Stimulated activated CD8-positive, alpha-beta memory T cell treated with anti-CD3 and anti-CD28 coated beads, Interleukin-4, amount 100 ng/mL, for 48 hours (primary cell): ENCODE measurements at places on chromosomes 2 and 18.

DNA sequence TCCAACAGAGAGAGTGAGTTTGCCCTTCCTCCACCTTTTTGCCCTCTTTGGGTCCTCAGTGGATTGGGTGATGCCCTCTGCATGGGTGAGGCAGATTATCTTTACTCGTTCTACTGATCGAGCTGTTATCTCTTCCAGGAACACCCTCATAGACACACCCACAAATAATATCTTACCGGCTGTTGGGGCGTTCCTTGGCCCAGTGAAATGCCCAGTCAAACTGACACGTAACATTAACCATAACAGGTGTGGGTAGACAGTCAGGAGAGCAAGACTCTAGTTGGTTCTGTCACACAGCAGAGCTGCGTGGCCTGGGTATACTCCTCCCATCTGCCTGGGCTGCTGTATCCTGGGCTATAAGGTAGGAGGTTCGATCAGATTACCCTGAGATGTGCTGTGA lies 144.1 kb downstream of the AGAP1 start:
- no peak for DNase-seq

DNA sequence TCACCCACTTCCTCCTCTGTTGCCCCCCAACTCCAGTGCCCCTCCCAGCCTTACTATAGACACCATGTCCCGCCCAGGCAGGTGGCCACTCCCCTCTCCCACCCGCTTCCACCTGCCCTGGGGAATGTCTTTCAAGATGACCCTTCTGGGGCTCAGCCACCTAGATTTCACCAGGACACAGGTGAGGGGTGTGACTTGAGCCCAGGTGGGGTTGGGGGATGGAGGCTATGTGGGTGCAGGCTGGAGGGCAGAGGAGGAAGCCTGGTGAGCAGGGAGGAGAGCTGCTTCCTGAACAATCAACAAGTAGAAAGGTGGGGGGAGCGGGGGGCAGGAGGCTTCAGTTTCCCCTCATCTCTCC lies 8.7 kb downstream of the ADRA2B start:
- no peak for DNase-seq

GRCh38 chr2:160425434-160426151 lies 68.0 kb downstream of the RBMS1 start:
- DNase-seq: no peak

DNA sequence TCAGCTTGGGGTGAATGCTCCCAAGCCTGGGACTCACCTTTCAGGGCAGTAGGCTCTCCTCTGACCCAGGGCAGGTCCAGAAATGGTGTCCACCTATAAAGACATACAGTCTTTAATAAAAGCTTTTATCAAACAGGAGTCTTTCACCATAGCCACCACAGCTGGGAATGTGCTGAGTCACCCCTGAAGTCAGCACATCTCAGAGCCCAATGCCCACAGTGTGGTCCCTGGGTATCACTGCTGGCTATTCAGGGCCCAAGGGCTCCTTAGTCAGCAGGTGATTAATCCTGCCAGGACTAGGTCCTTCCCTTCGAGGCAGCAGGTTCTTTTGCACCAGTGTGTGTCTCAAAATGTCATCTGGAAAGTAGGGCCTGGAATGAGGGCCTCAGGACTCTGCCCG lies 181.9 kb downstream of the MEMO1 start:
- no peak for DNase-seq

DNA sequence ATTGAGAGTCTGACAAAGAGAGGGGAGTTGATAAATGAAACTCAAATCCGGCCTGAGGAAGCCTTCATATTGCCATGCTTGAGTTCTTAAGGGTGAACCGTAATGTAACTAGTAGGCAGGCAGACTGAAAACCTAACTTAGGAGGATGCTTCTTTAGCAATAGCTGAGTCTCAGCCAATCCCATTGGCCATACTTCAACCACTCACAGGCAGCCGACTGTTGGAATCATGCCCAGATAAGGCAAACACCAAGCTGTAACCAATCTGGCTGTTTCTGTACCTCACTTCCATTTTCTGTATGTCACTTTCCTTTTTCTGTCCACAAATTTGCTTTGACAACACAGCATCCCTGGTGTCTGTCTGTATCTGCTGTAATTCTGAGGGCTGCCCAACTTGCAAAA lies 39.5 kb downstream of the TPRKB start:
- no peak for DNase-seq

DNA sequence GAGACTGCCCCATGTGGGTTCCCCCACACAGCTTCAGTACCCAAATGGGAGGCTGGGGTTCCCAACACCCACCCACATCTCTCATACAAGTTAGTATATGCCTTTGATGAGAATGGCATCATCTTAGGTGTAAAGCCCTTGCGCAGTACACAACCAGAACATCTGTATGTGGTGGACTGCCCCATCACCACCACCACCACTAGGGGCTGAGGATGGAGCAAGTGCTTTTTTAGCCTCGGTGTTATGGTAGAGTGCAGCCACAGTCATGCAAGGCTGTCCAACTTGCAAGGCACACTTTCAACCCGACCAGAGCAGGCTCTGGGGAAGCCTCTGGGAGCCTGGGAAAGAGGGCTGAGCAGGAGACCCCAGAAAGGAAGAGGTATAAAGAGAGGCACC lies 241.2 kb downstream of the TFCP2L1 start:
- no peak for DNase-seq
